AG04449 (cell line): ENCODE measurements at places on chromosomes 3 and 15.
A peak's percentile ranks its signal among the peaks of the same experiment; 100 is the strongest.

- no peak for DNase-seq
These were observed 81.7 kb downstream of the PRICKLE2 start for GRCh38 chr3:64143409-64144130.

GRCh38 chr15:35209838-35210237 is 124.7 kb upstream of the NANOGP8 start:
- DNase-seq = no peak

GRCh38 chr3:125767641-125768040 is 172.3 kb upstream of the OSBPL11 start:
- no peak for DNase-seq

- DNase-seq = no peak
These were observed 14.2 kb downstream of the RAP2B start for GRCh38 chr3:153176197-153176596.

GRCh38 chr3:134068429-134068828 is 38.7 kb upstream of the SLCO2A1 start:
- DNase-seq = no peak

DNA sequence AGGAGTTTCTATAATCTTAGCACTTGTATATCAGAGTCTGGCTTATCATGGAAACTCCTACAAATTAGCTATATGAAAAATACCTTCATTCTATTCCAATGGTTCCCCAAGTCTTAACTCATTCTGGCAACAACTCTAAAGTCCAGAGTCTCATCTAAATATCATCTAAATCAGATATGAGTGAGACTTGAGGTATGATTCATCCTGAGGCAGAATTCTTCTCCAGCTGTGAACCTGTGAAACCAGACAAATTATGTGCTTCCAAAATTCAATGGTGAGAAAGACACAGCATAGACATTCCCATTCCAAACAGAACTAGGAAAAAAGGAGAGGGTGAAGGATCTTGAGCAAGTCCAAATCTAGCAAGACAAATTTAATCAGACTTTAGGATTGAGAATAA is 138.8 kb downstream of the THRB start:
- no peak for DNase-seq

DNA sequence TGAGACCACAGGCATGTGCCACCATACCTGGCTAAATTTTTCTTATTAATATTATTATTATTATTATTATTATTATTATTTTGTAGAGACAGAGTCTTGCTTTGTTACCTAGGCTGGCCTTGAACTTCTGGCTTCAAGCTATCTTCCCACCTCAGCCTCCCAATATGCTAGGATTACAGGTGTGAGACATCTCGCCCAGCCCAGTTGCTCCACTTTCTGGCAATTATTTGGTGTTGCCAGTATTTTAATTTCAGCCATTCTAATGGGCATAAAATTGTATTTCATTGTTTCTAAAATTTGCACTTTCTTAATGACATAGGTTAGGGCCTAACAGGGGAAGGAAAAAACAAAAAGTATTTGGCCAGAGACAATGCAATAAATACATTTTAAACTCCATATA is 1217.6 kb upstream of the ALCAM start:
- DNase-seq = no peak

- no peak for DNase-seq
These were observed 21.4 kb downstream of the IDH2 start for GRCh38 chr15:90080818-90081393.

- DNase-seq = no peak
These were observed 152.8 kb downstream of the ARRDC4 start for GRCh38 chr15:98113327-98113726.

DNA sequence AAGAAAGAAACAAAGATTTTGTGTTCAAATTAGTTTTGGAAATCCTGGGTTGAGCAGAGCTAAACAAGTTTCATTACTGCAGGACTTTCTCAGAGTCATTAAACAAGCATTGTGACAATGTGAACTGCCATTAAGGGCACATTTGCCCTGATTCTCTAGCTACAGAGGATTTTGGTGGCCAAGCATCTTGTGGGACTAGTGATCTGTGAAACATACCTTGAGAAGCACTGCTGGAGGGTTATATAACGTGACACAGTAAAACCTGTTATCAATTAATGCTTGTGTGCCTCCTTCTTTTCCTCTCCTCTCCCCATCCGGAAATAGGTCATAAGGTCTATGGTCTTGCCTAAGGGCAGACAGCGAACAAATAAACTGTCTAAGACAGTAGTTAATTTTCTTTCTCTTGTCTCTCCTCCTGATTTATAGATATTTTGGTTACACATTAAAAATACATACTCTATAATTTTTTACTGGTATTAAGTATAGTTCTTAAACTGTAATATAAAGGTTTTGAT is 167.3 kb upstream of the NANOGP8 start:
- no peak for DNase-seq

DNA sequence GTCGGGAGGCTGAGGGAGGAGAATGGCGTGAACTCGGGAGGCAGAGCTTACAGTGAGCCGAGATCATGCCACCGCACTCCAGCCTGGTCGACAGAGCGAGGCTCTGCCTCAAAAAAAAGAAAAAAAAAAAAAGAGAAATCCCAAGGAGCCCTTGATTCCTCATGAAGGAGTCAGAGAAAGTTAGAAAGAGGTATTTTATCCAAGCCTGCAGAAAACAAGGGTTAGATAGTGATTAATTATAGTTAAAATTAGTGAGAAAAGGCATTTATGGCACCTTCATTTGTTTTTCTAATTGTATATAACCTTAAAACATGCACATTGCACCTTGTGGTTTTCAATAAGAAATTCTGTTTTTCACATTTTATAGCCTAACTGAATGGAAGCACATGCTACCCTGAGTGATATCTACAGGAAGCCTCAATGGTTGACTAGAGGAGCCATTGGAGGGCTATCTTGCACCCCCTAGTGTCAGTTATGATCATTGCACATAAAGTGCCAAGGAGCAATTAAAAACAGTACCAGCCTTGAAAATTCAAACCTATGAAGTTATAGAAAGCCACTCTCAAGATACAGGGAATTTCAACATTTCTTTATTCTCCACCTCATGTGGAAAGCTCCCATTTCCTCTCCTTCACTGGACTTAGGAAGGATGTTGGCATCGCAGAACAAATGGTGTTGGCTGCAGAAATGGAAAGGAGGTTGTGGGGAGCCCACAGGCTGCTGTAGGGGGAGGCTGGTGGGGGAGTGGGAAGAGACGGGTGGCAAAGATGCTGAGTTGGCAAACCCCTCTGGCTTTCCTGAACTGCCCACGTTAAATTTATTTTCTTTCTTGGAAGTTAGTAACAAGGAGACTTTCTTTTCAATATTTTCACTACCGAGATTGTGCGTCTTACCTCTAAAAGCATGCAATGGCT is 48.5 kb downstream of the ITGA11 start:
- no peak for DNase-seq

DNA sequence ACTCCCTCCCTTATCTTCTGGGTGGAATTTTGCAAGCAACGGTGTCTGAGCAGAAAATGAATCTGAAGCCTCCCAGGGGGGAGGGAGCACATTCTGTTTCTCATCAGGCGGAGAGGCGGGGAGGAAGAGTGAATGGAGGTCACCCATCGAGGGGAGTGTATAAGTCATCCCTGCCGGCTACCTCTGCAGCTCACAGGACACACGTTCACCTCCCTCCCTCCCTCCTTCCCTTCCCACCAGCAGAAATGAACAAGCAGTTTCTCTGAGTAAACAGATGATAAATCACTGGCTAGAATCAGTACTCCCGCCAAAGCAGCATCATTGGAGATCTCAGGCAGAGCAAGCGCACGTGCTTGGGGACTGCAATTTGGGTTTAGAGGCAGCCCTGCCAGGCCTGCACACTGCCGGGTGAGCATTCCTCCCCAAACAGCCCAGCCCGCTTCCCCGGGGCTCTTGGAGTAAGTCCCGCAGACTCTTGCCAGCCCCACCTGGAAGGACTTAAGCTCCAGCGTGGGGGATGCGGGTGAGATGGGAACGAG is 38.3 kb downstream of the CPN2 start:
- DNase-seq = no peak

GRCh38 chr3:183293966-183294365 is 40.9 kb downstream of the B3GNT5 start:
- DNase-seq = no peak

GRCh38 chr15:44093836-44094235 is 101.2 kb downstream of the FRMD5 start:
- no peak for DNase-seq

DNA sequence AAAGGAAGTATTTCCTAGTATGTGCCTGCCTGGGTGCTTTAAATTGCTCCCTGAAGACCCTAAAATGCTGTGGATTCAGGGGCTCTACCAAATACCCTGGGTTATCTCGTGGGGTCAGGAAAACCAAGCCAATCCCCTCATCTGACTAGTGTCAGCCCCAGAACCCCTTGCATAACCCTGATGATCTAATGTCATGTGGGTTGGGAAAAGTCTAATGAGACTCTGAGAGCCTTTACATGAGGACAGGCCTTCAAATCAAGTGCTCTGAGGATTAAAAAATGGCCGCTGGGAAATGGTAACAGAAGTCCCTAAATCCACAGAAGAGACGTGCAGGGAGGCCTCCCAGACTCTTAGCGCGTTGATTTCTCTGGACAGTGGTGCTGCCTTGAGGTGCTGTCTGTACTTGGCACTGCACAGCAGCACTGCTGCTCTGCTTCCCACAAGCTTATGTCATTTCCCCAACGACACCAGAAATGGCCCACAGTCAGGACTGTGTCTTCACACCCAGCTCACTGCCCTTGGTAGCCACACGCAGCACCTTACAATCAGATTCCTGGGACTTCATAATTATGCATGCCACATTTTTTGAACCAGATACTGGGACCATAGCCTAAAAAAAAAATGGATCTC is 16.6 kb downstream of the EIF4E3 start:
- DNase-seq = no peak

GRCh38 chr15:50107591-50108408 is 11.2 kb downstream of the ATP8B4 start:
- DNase-seq = no peak

DNA sequence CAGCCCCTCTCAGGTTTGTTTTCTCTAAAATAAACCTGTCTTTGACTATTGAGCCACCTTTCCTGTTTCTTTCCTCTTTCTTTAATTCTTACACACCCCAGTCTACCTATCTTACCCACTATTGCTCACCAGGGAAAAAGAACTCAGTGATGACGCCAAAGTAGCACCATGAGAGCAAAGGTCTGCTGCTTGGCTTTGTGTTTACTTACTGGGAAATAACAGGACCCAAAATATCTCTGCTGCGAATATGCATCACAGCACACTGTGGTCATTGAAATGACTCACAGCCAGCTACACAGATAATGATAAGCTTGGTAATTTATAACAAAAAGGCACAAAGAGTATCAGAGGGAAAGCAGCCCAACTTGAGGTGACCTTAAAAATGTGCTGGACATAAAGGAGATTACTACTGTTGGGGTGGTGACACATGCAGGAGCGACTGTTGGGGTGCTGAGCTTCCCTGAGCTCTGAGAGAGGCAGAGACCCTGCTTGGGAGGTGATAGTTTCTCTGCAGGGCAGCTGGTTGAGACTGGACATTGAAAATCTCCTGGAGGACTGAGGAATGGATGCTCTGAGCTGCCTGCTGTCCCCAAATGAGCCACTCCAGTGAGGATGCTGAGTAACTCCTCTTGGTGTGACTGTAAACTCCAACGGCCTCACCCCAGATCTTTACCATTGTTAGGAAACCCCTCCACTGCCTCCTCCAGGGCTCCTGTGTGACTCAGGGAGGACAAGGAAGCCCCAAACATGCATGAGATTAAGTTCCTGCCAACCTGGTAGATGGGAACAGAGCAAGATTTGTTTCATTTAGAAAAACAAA is 14.5 kb downstream of the EFCAB12 start:
- peak; percentile 61 for DNase-seq

DNA sequence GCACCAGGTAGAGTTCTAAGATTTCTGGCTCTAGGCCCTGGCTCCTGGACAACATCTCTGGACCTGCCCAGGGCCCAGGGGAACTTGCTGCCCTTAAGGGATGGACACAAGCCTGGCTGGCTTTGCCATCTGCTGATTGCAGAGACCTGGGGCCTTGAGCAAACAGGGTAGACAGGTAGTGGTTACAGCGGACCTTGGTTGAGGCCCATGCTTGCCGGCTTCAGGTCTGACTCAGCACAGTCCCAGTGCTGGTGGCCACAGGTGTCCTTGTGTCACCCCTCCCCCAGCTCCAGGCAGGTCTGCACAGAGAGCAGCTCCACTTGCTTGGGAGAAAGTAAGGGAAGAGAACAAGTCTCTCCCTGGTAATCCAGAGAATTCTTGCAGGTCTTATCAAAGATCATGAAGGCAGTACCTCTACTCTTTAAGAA is 15.9 kb upstream of the ACTL6A start:
- DNase-seq = no peak

GRCh38 chr15:92650256-92650655 is 5.3 kb downstream of the FAM174B start:
- DNase-seq = no peak

GRCh38 chr3:2937592-2937991 is 172.6 kb downstream of the IL5RA start:
- DNase-seq = no peak

DNA sequence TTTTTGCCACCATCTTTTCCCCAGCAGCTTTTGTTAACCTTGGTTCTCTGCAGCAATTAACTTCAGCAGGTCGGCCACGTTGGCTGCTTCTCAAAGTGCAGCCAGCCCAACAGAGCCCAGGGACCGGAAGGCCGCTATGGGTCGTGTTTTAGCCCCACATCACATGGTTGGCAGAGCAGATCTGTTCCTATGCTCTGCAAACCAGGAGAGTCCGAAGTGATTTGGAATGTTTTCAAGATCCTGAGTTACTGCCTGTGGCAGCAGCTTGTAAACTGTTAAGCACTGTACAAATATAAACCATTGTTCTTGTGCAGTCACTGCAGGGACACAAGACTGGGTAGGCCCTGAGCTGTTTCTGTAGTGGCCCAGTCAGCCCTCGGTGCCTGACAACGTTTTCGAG is 69.6 kb upstream of the MYZAP start:
- no peak for DNase-seq

GRCh38 chr3:34948517-34948916 is 690.8 kb upstream of the ARPP21 start:
- DNase-seq = no peak

DNA sequence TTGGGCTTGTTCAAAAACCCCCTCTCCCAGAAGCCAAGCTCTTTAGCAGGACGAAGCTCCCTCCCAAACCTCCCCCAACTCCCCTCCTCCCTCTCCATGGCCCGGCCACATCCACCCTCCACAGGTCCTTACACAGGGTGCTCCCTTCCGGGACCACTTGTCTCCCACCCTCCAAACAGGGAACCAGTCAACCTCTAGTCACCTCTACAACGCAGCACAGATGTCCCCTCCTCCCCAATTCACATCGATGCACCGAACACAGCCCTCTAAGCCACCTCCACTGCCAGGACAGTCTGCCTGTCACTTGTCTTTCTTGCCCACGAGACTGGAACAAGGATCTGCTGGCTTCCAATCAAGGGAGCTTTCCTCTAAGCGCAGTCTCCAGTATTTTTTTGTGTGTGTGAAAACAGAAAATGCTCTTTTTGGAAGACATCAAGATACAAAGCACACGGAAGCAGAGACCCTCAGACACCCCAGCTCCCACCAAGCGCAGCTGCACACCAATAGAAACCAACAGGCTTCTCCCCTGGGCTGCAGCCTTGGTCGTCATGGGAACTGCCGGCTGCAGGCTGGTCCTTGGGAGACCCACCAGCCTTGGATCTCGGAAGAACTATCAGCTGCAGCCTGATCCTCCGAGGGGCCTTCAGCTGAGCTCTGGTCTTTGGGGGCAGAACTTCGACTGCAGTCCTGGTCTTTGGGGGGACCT is 26.5 kb downstream of the IQSEC1 start:
- DNase-seq = no peak

GRCh38 chr3:77667901-77668300 is 628.0 kb downstream of the ROBO2 start:
- no peak for DNase-seq

- no peak for DNase-seq
These were observed 193.0 kb downstream of the IL20RB start for GRCh38 chr3:137150825-137151224.

- no peak for DNase-seq
These were observed 189.8 kb downstream of the PLOD2 start for GRCh38 chr3:145971186-145971585.
